HEK293T (cell line): ENCODE measurements at places on chromosomes 13 and 19.

DNA sequence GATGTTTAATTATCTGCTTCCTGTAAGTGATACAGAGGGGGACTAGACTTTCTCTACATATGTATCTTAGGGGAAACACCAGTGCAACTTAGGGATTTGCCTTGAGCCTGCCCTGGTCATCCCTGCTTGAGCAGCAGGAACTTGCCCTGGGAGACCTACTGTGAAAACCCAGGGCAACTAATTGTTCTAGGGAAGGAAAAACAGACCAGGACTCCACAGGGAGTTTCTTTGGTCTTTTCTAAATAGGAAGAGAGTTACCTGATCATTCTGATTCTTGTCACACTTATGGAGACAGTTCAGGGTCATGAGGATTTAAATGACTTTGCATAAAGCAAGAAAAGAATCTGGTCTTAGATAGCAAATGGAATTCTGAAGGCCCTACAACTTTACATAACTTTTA lies 89.1 kb downstream of the WASF3 start:
- DNase-seq: no peak

- no peak for DNase-seq
These were observed 1.3 kb upstream of the SHANK1 start for GRCh38 chr19:50720921-50721381.

DNA sequence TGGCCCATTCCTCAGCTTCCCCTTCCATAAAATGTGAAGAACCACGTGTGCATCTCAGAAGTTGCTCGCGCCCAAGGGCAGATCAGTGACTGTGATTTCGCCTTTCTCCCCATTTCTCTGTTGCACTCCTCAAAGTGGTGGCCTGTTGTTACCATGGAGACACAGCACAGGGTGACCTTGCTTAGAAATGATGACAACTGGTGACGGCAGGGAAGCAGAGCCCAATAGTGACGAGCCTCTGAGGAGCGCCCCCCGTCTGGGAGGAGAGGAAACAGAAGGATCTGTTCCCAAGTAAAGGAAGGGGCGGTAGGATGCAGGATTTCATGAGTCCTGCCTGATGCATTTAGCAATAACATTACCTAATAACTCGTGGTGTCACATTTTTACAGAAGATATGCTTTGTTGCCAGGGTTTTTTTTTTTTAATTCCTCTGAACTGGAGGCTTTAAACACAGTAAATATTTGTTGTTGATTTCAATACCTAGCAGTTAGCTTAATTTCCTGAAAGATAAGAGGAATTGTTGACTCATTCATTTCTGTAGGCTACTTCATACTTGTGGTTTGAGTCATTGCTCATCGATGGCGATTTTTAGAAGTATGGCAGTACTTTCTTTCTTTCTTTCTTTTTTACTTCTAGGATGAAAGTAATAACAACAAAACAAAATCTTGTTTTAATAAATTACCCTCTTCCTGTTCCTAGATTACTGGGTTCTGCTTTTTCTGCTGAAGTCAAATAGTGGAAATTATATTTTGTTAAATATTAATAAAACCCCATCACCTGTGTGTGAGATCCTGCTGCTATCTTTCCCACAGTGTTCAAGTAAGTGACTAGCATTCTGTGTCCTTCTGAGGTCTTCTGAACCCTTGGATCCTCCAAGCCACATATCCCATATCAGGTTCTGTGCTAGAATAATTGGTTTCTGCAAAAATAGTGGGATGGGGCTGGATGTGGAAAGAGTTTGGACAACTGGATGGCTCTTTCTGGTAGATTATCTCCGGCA lies 36.0 kb downstream of the MBNL2 start:
- DNase-seq: peak; percentile 50

- DNase-seq: no peak
These were observed 5.8 kb downstream of the KDELR1 start for GRCh38 chr19:48385461-48386087.

DNA sequence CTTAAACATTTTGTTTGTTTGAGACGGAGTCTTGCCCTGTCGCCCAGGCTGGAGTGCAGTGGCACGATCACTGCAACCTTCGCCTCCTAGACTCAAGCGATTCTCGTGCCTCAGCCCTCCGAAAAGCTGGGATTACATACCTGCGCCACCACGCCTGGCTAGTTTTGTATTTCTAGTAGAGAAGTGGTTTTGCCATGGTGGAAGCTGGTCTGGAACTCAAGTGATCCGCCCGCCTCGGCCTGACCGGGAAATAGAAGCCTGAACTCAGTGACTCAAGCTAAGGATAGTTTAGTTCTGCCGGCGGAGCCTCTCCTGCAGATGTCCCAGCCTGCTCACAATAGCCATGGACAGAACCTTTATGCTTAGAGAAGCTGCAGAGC lies 53.0 kb upstream of the ZNF254 start:
- peak; percentile 12 for DNase-seq

DNA sequence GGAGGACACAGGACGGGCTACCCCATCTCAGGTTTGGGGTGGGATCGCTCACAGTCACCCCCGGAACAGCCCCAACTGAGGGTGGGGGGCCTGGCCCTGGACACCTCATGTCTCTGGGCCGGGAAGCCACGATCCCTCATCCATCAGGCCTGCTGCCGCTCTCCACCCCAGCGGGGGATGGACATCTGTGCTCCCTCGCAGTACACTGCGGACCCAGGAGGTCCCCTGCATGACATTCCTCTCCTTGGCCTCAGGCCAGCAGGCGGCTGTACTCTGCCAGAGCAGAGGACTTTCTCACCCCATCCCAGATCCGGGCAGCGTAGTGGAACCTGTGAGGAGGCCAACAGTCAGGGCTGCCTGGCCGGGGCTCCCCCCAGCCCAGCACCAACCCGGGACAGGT lies 15.5 kb downstream of the IRGC start:
- DNase-seq: no peak
